ENCODE measurements at places on chromosomes 16 and 17. TPM values are rescaled to one million over a fixed set of nuclear protein-coding genes. Genes with fewer than 3 reads are reported as not detected.

The P2RX5 gene
- 118 TPM for total RNA-seq

DNA sequence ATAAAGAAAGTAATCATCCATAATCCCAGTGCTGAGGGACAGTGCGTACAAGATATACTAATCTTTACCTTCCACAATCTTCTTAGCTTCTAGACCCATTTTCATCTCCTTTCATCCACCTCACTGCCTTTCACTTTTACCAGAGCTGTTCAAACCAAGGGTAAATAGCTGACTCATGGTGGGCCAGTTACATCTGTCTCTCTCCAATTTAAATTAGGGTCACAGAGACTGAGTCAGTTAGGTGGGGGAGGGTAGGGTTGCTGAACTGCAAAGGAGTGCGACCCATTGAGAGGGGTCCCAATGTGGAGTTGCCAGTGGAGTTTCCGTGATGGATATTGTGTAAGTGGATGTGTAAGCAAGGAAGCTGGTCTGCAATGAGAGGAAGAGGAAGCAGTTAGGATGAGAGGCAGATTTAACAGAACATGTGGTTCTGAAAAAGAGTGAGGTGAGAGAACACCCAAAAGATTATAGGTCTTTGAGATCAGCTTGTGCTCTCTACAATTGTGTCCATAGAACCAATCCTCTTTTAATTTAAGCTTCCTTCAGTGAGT, 83.5 kb downstream of the GP2 start:
- no peak for DNase-seq
- no peak overlapping the region for H3K27ac ChIP-seq
- no peaks in the 10 kb centered on the region for H3K27me3 ChIP-seq
- peaks cover 1% of the 10 kb centered on the region for H3K4me1 ChIP-seq
- no peak overlapping the region for H3K4me3 ChIP-seq

- no peaks in the 10 kb centered on the region for H3K4me1 ChIP-seq
- H3K27me3 ChIP-seq, result no peaks in the 10 kb centered on the region
- H3K4me3 ChIP-seq, result no peak overlapping the region
Observed at GRCh38 chr17:11366272-11366850, 125.3 kb downstream of the SHISA6 start.

DNA sequence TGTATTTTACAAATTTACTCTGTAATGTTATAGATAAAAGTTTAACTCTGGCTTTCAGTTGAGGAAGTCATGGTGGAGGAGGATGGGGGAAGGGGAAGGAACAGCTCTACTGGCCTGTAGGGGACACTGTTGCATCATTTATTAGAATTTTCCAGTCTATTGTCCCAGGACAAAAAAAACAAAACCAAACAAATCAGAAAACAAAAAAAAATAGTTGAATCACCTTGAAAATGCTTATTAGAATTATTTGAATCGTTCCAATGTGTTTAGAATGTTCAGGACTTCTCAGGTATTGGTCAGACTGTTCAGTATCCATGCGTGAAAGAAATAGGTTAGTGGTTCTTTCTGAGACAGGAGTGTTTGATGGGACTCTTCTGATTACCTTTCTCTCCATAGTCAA, 242.0 kb downstream of the FTO start:
- H3K36me3 ChIP-seq, result peaks cover 6% of the 10 kb centered on the region
- no peak for DNase-seq
- no peak overlapping the region for H3K27ac ChIP-seq
- H3K27me3 ChIP-seq, result no peaks in the 10 kb centered on the region

GRCh38 chr17:83160443-83161297, 81.3 kb downstream of the METRNL start:
- DNase-seq, result no peak
- no peak overlapping the region for H3K4me3 ChIP-seq
- H3K27me3 ChIP-seq, result peaks cover 49% of the 10 kb centered on the region
- H3K36me3 ChIP-seq, result no peaks in the 10 kb centered on the region
- H3K27ac ChIP-seq, result no peak overlapping the region

GRCh38 chr16:25007284-25007984, 7.7 kb downstream of the ARHGAP17 start:
- H3K27me3 ChIP-seq, result no peaks in the 10 kb centered on the region
- no peak for DNase-seq
- peaks cover 55% of the 10 kb centered on the region for H3K4me1 ChIP-seq
- no peak overlapping the region for H3K27ac ChIP-seq

Data from activated T-helper 2 cell treated with anti-CD3 and anti-CD28 coated beads, Interferon-gamma antibody, Interleukin-2, Interleukin-4, amounts not matched to agents 10 μg/mL and 5 μg/mL and 100 μg/mL, durations not matched to agents 14 hours and 24 hours and 36 hours (primary cell).